Fibroblast of skin of back (primary cell): ENCODE measurements at places on chromosomes 2 and 18.

DNA sequence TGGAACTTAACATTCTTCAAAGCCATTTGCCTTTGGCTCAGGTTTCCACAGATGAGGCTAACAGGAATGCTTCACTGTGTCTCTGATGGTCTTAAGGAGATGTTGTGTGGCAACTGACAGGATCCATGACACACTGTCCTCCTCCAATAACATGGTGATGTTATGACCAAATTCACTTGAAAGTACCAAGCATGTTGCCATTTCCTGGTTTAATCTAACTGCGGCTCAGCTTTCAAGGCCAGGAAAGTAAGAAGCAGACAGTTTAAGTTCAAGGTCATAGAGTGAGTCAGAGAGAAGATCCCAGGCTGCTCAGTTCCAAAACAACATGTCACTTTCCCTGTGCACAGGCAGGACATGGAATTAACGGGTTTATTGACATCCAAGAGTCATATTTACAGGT is 513.6 kb downstream of the STK39 start:
- no peak for DNase-seq

DNA sequence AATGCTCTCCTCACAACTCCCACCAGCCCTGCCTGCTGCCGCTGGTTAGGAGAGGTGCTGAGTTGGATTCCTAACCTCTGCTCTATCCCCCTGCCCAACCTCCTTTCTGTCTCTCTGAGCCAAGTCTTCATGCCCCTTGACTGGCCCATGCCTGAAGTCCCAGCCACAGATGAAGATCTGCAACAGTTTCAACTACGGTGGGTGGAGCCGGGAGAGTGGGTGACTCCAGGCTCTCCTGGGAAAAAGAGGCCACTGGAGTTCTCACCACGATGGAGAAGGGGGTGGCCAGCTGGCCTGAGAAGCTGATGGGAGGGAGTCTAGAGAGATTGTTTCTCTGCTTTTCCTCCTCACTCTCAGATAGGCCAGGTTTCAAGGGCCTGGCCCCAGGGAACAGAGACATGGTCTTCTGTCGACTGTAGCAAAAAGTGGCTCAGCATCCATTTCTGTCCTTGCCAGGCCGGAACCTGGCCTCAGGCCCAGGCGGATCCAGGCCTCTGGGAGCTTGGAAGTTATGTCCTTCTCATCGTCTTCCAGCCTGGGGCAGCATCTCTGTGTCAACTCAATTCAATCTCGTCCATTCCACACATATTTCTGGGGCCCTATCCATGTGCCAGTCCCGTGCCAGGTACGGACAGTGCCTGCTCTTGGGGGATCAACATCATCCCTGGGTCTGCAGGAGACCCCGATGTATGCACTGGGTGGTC is 75.3 kb downstream of the INHBB start:
- DNase-seq: no peak

DNA sequence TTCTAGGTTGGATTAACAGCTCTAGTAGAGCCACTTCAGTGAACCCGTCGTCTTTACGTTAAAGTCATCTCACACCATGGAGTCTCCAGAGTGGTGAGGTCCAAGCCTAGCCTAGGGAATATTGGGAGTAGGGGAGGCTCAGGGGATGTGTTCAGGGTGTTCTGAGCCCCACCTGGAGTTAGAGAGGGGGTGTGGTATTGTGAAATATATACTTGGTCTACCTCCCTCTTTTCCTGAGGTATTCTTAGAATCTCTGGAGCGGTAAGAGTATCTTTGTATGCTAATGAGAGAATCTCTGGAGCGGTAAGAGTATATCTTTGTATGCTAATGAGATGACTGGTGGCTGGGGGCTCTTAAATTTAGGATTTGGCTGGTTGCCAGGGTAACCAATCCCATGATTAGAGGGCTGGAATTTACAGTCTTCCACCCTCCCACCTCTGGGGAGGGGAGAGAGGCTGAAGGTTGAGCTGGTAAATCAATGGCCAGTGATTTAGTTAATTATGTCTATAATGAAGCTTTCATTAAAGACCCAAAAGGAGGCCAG is 69.5 kb downstream of the INPP4A start:
- DNase-seq: no peak

GRCh38 chr2:27118525-27119329 is at the start of gene CGREF1:
CGREF1 (minus strand) TSS chr2:27119128; CDS start chr2:27104366, 14,762 bp downstream.
- no peak for DNase-seq

- DNase-seq: no peak
These were observed 22.1 kb downstream of the RAB3GAP1 start for GRCh38 chr2:135074216-135074615.

- DNase-seq: peak; percentile 7
These were observed 8.8 kb upstream of the SNED1 start for GRCh38 chr2:240989451-240990265.

GRCh38 chr2:84886791-84887190 is 5.9 kb upstream of the TRABD2A start:
- no peak for DNase-seq

- DNase-seq: peak; percentile 41
These were observed 334.3 kb downstream of the FIGN start for GRCh38 chr2:163401481-163401880.

GRCh38 chr2:177291701-177292100 is 27.2 kb upstream of the NFE2L2 start:
- DNase-seq: no peak

DNA sequence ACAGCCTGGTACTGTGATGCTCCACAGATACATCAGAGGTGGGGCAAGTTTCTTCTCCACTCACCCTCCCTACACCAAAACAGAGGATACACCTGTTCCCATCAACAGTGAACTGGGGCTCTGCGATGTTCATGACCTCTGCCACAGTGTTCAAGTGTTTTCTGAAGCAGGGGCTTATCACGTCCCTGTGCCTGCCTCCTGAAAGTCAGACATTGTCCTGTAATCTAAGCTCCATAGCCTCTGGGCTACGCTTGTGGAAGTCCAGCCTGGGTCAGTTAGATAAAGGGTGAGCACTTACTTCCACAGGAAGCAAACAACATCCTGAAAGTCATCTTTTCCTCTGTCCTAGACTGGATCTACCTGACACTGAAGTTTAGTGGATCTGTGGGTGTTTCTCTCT is 20.2 kb upstream of the MRO start:
- no peak for DNase-seq

DNA sequence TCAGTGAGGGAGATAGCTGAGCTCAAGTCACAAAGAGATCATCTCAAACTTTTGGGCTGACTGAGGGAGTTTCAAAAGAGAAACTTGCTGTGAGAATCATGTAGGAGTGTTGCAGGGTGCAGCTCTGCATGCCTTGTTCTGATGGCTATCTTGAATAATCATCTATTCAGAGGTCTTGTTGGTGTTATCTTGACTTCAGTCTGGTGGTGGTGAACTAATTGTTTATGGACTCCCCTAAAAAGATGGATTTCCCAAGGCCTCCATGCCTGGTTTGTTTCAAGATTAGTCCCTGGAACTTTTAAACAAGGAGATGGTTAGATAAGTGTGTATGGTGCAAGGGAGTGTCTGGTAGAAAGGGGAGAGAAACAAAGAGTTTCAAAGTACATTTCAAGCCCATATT is 29.8 kb downstream of the SLC39A6 start:
- no peak for DNase-seq

GRCh38 chr2:62705859-62706720 is 577 bp downstream of the EHBP1 start:
- peak; percentile 63 for DNase-seq

DNA sequence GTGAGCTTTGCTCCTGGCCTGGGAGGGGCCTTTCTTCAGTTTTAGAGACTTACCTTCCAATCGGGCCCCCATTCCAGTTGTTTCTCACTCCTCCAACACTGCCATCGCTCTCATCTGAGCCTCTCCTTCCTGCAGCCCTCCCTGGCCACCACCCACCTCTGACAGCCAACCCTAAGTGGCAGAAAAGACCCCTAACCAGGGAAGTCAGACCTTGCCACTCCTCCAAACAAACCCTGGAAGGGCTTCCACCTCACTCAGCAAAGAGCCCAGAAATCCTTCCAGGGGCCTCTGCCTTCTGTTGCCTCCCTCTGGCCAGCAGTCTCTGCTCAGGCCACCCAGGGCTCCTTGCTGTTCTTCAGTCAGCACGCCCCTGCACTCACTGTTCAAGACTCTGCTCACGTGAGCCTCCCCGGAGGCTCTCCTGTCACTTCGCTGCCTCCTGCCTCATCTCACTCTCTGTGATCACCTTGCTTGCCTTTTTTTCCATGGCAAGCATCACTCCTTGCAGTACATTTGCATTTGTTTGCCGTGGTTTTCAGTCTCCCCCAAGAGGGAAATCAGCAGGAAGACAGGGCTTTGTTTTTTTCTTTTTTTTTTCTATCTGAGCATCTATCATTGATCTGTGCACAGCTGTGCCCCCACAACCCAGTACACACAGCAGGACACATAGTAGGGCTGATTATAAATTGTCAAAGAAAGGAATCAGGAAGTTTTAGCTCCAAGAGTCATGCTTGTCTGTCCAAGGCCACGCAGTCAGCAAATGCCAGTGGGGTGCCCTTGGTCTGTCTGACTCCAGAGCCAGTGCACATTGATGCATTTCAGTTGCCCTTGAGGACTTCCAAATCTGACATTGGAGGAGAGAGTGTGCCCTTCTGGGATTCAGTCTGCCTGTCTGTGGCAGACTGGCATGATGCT is 83.9 kb downstream of the INHBB start:
- DNase-seq: no peak

DNA sequence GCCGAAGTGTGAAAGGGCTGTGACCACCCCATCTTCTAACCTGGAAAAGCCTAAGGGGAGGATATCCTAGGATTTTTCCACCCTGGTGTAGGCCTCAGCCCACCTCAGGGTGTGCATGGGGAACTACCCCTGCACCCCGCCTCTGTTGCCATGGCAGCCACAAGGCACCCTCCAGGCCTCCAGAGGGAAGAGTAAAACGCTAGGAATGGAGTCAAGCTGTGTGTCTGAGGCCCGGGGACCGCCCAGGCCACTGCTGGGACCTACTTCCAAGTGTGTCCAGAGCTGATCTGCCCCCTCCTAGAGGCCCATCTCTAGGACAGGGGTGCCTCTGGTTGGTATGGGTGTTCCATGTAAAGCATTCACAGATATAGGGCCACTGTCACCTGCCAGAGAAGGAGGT is 86.7 kb downstream of the PLB1 start:
- DNase-seq: no peak

GRCh38 chr2:429575-430254 is 141.8 kb upstream of the ALKAL2 start:
- DNase-seq: no peak

GRCh38 chr2:234102112-234102511 is 51.6 kb downstream of the SPP2 start:
- no peak for DNase-seq

DNA sequence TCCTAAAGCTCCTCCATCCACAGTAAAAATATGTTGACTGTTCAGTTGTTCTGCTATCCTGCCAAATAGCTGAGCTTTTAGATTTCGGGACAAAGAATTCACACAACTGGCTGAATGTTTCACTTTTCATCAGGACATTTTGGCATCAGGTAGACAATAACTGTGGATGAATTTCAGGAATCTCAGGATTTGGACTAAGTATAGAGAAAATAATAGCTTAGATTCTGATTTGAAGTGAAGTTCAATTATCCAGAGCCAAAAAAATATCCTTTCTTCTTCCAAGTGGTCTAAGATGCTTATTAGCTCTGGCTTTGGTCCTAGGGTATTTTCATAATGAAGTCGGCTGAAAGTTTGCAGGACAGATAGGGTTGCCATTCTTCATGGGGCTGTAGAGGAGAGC is 16.1 kb downstream of the KCNE4 start:
- no peak for DNase-seq

DNA sequence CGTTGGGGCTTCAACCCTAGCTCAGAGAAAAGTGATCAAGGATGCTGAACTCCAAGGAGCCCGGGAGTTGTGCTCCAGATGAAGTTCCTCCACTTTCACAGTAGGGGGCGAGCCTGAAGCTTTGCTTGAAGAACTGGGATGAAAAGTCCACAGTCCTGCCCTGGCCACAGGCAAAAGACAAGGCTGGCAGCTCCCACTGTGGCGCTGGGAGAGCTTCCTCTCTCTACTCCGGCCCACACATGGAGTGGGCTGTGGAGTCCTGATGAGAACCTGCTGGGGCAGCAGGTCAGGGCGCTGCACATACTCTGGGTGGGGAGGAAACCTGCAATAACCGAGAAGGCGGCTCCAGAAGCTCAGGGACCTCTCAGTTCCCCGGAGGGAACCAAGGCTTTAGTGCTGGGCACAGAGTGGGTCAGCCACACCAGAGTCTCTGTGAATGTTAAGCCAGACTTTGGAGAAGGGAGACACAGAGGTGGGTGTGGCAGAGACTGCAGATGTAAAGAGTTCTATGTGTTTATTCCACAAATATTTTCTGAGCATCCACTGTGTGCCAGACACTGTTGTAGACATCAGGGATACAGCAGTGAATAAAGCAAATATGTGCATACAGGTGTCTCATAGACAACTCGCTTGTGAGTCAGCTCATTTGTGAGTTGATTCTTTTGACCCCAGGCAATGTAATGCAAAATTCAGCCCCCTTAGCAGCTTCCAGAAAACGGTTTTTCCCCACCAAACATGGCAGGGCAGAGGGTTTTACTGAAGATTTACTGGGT is 48.0 kb upstream of the MRPL33 start:
- peak; percentile 75 for DNase-seq

- DNase-seq: no peak
These were observed 727.3 kb upstream of the PKDCC start for GRCh38 chr2:41320491-41320890.

GRCh38 chr2:3420076-3420768 is 40.7 kb downstream of the TRAPPC12 start:
- DNase-seq: no peak

DNA sequence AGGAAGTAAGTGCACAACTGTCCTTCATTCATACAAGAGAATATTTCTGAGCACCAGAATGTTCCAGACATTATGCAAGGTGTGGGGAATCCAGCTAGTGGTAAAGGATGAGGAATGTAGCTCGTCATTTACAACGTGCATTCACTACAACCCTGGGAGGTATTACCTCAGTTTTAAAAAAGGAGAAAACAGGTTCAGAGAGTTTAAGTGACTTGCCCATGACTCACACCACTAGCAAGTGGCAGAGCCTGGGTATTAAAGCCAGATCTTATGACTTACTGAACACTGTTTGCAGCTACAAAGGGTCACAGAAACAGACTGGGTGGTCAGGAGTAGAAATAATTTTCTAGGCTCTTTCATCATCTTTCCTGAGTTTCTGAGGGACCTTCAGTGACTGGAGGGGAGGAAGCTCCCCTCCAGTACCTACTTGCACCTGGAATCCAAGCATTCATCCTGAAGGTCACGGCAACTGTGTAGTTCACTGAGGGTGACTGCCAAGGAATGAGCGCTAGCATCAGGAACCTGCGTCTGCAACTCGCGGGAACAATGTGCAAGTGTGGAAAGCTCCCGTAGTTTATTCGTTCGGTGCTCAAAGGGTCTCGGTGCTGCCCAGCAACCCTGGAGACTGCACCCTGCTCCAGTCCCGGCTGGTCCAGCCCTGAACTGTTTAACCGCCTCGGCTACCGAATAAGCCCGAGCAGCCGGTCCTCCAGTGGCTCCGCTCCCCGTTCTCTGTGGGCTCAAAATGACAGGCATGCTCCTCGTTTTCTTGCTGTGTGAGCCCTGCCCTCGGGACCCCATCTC is 647 bp downstream of the CCDC121 start:
- DNase-seq: peak; percentile 91

GRCh38 chr2:6164986-6165747 is 473.0 kb downstream of the SOX11 start:
- DNase-seq: no peak
